Stimulated activated CD4-positive, alpha-beta T cell treated with anti-CD3 and anti-CD28 coated beads, Interleukin-4, amount 100 ng/mL, for 4 hours (primary cell): ENCODE measurements at places on chromosomes 3 and 15.

DNA sequence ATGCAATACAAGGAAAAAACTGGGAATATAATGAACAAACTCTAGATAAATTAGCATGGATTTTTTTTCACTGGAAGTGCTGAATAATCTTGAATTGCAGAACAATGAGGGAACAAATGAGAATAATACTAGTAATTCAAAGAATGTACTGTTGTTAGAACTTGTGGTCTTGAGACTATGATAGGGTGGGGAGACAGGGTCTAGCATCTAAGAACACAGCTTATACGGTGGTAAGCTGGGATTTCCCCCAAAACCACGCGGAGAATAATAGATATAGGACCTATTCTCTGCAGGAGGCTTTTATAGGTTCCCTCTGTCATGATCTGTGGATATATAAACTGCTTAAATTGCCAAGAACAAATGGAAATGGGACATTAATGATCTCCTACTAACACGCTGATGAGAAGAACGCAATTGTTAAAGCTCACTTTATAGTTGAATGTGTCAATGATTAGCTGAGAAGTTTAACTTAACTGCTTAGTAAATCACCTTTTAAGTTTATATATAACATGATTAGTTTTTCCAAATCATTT, 692.3 kb downstream of the ZPLD1 start:
- DNase-seq, result no peak

- DNase-seq, result no peak
These were observed 94.2 kb downstream of the PLXNA1 start for GRCh38 chr3:127077068-127077467.

- DNase-seq, result no peak
These were observed 5.6 kb downstream of the ZBTB38 start for GRCh38 chr3:141373768-141374526.

- no peak for DNase-seq
These were observed 47.8 kb downstream of the KCNMB2 start for GRCh38 chr3:178583963-178584575.

GRCh38 chr3:165202995-165203394, 6.8 kb upstream of the SLITRK3 start:
- DNase-seq, result no peak

DNA sequence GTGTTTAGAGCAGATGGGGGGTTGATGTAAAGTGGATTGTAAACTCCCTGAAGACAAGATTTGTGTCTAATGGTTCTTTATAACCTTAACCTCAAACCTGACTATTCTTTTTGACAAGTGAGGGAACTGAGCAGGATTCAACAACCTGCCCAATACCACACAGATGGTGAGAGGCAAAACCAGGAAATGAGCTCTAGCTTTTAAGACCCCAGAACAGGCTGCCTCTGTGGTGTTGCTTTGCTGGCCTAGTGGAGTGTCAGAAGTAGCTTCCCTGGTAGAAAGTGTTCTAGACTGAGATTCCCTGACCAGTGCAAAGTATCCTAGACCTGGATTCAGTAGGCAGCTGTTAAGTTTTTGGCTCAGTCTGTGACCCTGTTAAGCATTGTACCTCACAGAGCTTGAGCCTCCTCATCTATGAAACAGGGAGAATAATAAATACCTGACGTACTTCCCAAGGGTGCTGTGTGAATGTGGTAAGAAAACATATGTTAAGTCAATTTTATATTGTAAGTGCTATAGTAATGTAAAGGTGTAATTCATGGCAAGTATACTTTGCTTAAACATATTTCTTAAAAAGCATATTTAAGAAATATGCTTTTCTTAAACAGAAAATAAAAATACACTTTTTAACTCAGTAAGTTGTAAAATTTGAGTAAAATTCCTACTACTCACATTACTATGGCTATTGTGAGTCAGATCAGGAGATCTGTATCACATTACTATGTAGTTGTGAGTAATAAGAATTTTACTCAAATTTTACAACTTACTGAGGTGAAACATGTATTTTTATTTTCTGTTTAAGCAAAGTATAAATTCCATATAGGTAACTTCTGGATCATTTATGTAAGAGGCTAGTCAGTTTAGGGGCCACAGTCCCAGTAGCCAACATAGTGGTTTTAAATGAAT, 8.8 kb downstream of the GPR87 start:
- no peak for DNase-seq

DNA sequence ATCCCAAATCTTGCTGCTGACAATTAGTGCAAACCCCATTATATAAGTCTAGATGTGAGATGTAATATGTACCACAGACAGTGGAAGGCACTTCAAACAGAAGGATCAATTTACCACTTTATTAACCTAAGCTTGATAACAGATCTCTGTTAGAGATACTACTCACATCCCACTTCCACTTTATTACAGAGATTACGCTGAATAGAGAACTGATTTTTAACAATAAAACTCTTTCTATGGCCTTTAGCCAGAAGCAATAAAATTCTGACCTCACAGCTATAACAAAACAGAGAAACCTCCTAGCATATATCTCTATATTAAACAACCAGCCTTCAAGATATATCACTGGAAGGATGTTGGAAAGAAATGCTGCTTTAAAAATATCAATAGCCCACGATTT, 517.7 kb downstream of the MAGI1 start:
- no peak for DNase-seq

GRCh38 chr15:81133782-81134461, at the start of gene CFAP161:
TSS of gene CFAP161 (plus strand) at chr15:81134270. CDS start at chr15:81134330, 60 bp downstream.
- peak; percentile 31 for DNase-seq

DNA sequence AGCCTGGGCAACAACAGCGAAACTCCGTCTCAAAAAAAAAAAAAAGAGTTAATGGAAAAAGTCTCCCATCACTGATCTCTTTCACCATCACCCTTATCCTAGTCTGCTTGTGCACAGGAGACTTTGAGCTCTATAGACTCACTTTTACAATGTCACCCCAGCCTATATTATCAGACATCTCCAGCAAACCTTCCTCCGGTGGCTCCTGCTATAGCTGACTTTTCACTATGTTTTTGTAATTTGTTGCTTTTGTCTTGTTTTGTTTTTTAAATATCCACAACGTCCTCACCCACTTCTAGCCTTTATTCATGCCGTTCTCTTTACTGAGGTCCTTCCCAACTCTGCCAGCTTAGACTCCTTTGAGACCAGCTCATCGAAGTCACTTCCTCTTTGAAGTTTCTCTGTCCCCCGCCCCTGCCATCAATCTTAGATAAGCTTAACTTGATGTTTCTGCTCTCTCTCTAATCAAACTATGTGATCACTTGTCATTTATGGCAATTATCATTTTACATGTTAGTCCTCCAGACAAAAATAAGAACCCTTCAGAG, 82.7 kb upstream of the CHD2 start:
- no peak for DNase-seq

DNA sequence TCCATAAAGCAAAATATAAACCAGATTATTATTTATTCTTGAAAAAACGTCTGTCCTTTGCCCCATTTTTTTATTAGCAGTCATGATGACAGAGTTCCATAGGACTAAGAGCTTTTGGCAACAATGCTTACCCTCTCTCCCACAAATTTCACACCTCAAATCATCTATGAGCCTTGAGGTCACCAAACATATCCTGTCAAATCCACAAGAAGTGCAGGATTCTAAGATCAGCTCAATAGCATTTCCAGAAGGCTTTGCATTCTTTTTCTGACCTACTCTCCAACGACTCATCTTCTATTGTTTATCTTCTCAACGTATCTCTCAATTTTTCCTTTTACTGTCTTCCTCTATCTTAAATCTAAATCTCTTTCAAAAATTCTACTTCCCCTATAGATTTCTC, 619.1 kb upstream of the BCHE start:
- no peak for DNase-seq

- no peak for DNase-seq
These were observed 27.6 kb downstream of the CHST14 start for GRCh38 chr15:40498418-40498817.

GRCh38 chr3:34264337-34265041, 466.1 kb downstream of the PDCD6IP start:
- no peak for DNase-seq

GRCh38 chr15:29382862-29383261, 113.2 kb upstream of the NSMCE3 start:
- no peak for DNase-seq

- DNase-seq, result no peak
These were observed 181.0 kb downstream of the SI start for GRCh38 chr3:164897342-164897741.

GRCh38 chr3:150370122-150370602, 37.9 kb upstream of the TSC22D2 start:
- DNase-seq, result no peak

GRCh38 chr3:87390353-87390752, 114.0 kb upstream of the POU1F1 start:
- DNase-seq, result no peak

DNA sequence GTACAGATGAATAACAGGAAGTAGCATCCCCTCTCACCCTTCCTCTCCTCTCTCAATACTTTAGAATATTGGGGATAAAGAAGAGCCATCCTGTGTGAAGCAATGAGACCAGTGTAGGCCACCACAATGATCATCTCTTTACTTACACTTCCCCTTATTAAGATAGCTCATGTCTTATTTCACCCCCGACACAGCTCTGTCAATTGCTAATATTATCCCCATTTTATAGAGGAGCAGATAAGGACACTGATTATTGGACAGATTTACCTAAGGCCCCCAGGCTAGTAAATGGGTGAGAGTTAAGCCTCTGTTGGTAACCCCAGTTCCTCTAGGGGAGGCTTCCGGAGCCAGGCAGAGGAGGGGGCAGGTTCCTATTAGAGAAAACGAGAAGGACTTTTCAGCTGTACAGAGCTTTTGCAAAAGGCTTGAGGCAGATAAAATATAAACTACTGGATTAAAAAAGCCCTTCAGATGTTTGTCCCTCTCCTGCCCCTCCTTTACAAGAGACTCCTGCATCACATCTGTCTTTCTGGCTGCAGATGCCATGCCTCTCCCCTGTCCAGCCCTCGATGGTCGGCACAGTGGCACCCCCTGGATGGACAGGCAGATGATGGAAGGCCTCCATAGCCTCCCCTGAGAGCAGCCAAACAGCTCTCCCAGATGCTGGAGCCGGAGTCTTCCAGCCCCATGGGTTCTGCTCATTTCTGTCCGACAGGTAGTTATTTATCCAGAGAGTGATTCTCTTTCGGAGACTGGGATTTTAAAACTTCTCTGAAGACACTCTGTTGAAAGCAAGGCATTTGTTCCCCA, 49.4 kb upstream of the LCTL start:
- DNase-seq, result no peak

DNA sequence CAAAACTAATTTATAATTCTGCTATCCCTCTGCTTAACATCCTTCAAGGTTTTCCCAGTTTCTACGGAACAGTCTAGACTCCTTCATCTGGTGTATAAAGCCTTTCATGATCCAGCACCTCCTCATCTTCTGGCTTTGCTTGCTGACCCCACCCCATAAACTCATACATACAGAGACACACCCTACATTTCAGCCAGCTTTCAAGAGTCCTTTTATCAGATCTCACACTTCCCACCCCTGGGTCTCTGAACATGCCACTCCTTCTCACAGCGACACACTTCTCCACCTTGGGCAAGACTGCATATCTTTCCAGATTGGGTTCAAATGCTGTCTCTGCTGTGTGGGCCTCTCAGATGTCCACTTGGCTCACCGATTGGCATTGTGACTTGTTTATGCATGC, 166.8 kb upstream of the LPP start:
- DNase-seq, result no peak

DNA sequence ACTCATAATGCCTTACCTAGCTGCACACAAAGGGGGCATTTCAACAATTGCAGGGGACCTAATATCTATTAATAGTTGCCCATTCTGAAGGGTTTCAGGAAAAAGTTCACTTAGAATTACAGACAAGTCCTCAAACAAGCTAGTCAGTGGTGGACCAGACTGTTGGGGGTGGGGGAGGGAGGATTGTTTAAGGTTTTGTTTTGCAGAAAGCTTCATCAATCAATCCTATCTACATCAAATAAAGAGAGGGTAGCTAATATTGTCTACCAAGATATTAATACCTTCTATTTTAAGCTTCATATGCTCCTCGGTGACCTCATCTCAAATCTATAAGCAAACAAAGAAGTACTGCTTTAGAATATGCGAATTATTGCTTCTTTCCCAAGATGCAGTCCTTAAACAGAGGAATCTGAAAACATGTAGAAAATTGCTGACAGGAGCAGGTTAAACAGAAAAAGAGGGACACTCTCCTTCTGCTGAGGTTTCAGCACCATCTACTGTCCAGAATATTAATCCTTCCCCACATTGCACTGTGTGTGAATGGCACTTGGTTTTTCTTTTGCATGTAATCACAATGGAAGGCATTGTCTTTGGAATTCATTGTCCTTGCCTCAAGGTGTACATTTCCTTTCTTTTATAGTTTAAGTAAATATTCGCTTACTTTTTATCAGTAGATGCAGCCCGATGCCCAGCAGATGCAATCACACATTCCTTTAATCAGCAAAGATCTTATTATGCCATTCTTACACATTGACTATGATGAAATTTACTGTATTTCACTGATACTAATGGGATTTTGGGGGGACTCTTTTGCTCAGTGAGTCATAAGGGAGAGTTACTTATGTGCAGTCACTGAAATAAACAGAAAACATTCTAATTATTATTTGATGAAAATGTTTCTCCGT, 94.7 kb downstream of the IL5RA start:
- no peak for DNase-seq

DNA sequence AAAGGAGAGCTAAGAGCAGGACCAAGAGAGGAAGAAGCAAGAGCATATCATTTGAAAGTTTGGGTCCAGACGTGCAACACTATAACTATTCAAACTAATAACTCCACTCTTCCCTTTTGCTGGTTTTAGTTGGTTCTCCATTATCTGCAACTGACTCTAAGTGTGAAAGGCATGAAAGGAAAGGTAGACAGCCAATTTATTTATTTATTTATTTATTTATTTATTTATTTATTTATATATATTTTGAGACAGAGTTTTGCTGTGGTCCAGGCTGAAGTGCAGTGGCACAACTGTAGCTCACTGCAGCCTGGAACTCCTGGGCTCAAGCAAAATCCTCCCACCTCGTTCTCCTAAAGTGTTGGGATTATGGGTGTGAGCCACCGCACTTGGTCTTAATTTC, 22.1 kb upstream of the PIK3CB start:
- no peak for DNase-seq

DNA sequence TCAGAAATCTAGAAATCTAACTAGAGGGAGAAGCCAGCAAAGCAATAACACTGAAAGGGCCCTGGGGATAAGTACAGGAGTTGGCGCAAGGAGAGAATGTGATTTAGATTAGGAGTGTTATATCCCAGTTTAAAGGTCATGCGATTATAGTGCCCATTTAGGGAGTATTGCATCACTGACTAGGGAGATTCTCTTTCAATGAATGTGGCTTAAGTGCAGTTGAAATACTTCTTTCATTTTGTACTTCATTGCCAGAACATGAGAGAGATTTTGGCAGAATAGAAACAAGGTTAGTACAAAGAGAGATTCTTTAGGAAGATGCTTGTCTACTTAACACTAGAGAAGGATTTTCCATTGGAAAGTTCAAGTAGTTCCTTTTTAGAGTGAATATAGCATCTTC, 13.9 kb downstream of the ROBO2 start:
- DNase-seq, result no peak

- no peak for DNase-seq
These were observed 36.0 kb upstream of the NR1I2 start for GRCh38 chr3:119745942-119746341.
